NCI-H1694 treated with DMSO at 0.1 percent for 48 hours (cell line): ENCODE measurements at places on chromosomes 12 and 14.

GRCh38 chr12:109157986-109158385, 41.6 kb downstream of the ACACB start:
- no peak for DNase-seq

GRCh38 chr14:22781301-22781991, 15.0 kb downstream of the OXA1L start:
- no peak for DNase-seq

- no peak for DNase-seq
Measured at GRCh38 chr12:4762773-4763172, 42.6 kb downstream of the GALNT8 start.

DNA sequence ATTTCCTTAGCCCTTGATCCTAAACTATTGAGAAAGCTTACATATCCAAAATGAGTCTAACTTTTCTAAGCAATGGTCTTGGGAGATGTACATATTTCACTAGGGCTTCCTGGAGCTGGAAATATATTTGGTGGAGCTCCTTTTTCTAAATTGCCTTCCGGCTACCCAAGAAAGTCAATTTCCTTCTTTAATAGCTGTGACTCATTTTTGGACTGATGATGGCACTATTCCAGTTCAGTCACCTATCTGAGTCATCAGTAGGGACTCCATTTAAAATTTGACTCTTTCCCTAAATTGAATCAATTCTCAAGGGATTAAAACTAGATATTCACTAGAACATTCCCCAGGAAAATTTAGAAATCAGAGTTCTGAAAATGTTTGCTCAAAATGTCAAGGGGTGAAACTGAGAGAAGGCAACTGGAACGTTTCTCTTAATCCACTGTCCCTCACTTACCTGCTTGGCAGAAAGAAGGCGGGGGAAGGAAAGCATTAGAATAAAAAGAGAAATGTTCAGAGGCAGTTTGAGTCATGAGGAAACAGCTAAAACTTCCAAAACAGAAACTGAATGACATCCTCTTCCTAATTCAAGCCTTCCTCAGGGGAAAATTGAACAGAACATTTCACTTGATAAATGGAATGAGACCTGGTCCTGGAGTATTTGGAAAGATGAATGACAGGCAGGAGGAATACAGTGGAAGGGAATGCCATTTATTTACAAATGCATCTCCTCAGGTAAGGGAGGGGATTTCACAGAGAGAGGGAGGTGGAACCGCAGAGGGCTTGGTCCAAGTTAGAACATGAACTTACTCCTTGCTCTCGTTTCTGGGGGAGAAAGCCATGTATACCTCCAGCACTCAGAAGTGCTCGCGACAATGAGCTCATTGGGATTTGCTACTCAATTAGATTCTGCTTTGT, 91.2 kb downstream of the RGS6 start:
- DNase-seq: no peak

DNA sequence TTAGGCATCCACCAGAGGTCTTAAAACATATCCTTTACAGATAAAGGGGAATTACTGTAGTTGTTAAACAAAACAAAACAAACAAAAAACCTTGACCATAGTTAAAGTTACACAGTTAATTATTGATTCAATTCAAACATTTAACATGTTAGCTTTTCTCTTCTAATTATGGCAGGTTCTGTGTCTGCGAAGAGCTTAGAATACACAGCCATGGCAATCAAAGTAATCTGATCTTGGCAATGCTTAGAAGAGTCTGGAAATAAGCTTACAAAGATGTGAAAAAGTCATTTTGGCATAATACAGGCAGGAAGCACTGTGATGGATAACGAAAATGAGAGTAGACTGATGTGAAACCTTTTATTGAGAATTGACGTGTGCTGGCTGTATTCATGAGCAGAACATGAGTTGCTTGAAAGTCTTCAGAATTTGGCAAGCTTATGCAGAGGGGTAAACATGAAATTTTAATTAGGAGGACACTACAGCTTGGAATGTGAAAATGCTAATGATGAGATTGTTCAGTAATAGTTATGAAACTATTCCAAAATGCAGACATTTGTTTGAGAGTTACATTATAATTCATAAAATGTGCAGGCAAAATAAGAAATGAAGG, 629.6 kb downstream of the FSCB start:
- no peak for DNase-seq

GRCh38 chr12:71503579-71504391, 64.2 kb downstream of the LGR5 start:
- no peak for DNase-seq

- no peak for DNase-seq
Measured at GRCh38 chr14:99522025-99522401, 40.8 kb downstream of the CCNK start.

- no peak for DNase-seq
Measured at GRCh38 chr12:7265251-7265650, 38.6 kb upstream of the ACSM4 start.

GRCh38 chr12:57793920-57794319, 11.3 kb downstream of the TSFM start:
- DNase-seq: no peak

- DNase-seq: no peak
Measured at GRCh38 chr12:104669851-104670337, 213.1 kb downstream of the CHST11 start.
